ENCODE measurements at places on chromosomes 6 and 20.
A peak's percentile ranks its signal among the peaks of the same experiment; 100 is the strongest.

- DNase-seq: no peak
These were observed at the start of gene GGTLC1 for GRCh38 chr20:23988561-23988960. TSS of gene GGTLC1 (minus strand) at chr20:23988779. CDS start at chr20:23986611, 2,168 bp downstream.

- no peak for DNase-seq
These were observed 10.6 kb downstream of the REM1 start for GRCh38 chr20:31485450-31486339.

GRCh38 chr6:105872249-105872648 is 213.9 kb upstream of the PRDM1 start:
- no peak for DNase-seq

GRCh38 chr20:40286975-40287531 is 402.0 kb downstream of the MAFB start:
- DNase-seq: no peak

DNA sequence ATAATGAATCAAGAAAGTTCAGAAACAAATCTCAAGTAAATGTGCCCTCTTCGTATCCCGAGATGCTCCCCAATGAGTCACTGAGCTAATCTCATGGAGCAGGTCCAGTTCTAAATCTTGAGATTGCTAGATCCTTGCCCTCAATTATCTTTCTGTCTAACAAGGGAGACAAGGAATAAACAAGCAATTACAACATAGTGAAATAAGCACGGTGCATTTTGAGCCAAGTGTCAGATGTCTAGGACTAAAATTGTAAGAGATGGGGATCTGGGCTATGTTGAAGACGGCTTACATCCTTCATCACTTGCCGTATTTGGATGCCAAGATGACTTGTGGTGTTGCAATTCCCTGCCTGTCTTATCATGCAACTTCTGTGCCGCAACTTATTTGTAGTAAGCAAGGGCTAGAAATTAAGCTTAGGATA is 56.5 kb upstream of the ADGRF1 start:
- no peak for DNase-seq

DNA sequence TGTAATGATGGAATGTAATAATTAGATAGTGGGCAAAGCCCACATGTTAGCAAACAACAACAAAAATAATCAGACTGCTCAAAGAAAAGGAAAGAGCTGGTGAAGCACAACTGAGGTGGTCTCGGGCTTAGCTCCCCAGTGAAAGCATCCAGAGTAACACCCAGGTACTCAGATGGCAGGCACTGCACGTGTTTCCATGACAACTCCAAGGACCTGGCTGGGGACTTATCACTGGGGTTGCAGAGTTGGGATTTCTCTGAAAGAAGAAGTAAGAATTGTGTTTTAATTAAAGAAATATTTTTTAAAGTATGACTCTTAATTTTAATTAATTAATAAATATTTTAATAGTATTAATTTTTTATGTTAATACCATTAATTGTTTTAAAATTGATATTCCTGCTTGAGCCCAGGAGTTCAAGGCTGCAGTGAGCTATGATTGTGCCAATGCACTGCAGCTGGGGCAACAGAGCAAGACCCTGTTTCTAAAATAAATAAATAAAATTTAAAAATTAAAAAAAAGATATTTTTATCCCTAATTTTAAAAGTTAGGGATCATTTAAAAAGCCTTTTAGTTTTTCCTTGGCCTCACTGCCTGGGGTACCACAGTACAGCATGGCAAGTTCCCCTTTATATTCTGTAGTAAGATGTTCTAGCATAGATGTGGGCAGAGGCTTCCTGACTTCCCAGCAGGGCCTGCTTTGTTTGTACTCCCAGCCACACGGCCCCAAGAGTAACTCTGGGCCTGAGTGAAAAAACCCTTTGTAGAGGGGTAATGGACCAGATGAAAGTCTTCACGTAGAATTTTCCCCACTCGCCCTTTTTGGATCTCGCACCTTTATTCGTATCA is 42.2 kb upstream of the UST start:
- no peak for DNase-seq

GRCh38 chr6:140985679-140986275 is 1146.9 kb upstream of the GJE1 start:
- DNase-seq: no peak

DNA sequence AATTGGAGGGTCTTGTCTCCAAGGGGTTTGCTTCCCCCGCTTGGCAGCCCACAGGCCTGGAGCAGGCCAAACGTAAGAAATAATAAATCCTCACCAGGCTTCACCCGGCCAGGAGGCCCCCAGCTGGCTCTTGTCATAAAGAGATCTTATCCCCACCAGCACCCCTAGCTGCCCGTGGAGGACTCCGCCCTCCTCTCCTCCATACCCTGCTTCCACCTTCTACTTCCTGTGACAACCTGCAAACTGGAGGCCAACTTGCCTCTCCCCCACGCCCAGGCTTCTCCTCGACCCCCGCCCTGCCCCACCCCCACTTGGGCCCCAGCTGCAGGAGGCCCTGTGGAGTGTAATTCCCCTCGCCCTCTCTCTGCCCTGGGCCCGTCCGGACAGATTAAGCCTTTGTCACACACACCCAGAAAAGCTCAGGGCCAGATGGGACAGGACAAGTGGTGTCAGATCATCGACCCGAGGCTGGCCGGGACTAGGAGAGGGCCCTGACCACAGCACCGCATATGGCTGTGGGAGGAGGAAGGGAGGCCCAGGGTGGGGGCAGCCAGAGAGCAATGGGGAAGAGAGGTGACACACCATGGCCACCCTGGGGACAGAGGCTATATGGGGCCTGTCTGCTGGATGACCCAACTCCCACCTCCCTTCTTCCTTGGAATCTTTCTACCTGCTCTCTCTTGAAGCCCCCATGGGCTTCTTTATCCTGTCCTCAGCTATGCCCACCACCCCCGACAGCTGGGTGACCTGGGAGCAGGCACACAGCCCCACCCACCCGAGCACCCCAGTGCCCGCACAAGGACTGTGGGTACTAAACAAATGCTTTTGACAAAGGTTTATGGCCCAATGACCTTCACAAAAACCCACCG is 3.9 kb downstream of the NOL4L start:
- DNase-seq: no peak

DNA sequence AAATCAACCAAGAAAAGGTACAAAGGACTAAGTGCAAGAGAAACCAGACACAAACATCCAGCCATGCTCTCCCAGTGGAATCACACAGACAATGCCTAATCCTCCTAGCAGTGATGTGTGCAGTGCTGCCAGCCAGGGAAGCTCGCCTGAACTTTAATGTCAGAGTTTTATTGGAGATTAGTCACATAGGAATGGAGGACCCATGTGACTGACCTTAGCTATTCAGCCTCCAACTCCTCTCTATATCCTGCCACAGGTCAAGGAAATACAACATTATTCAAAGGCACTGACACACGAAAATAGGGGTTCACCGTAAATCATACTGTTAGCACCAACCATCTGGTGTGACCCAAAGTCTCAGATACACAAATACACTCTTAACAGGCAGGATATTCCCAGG is 684.6 kb downstream of the DOK5 start:
- DNase-seq: no peak

- no peak for DNase-seq
These were observed 45.3 kb downstream of the ZNF292 start for GRCh38 chr6:87200469-87201175.

GRCh38 chr20:52905241-52905994 is 66.7 kb upstream of the TSHZ2 start:
- DNase-seq: no peak

DNA sequence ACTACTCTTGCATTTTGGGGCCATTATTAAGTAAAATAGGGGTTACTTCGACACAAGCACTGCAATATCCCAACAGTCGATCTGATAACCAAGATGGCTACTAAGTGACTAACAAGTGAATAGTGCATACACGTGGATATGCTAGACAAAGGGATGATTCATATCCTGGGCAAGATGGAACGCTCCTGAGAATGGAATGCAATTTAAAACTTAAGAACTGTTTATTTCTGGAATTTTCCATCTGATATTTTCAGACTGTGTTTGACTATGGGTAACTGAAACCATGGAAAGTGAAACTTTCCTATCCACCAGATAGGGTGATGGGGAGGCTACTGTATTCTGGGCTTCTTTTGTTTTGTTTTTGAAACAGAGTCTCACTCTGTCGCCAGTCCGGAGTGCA is 66.5 kb downstream of the ILRUN start:
- DNase-seq: no peak

DNA sequence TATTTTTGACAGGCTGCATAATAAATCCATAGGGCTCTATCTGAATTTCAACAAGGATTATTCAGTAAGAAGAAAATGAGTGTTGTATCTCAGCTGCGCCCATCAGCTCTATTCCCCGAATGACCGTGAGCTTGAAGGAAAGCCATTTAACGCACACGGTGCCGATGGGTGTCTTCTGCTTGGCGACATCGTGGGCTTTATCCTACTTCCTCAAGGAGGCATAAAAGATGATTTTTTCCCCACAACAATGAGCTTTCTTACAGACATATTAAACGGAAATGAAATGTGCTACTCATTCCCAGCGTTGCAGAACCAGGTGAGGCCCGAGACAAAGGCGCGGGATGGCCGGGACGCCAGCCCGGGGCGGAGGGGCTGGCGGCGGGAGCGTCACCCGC is 710 bp downstream of the DYNLT1 start:
- DNase-seq: no peak

DNA sequence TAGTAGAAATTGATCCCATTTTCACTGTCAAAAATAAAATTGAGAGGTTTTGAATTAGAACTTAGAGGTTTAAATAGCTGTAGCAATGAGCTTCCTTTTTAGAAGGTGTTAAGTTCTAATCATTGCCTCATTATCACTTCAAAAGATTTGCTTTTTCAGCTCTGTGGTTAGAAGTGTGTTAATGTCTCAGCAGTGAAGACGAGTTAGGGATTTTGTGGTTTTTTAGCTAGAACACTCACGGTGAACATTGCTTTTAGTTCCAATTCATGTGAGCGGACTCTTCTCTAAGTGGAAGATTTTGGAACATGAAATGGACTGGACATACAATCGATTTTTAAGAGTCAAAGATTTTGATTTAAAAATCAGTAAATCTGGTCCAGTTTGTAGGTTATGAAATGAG is 12.7 kb upstream of the IFNGR1 start:
- DNase-seq: no peak

- DNase-seq: no peak
These were observed 419.9 kb downstream of the HAO1 start for GRCh38 chr20:7520361-7520760.

- no peak for DNase-seq
These were observed 85.8 kb upstream of the PREP start for GRCh38 chr6:105488516-105489215.

DNA sequence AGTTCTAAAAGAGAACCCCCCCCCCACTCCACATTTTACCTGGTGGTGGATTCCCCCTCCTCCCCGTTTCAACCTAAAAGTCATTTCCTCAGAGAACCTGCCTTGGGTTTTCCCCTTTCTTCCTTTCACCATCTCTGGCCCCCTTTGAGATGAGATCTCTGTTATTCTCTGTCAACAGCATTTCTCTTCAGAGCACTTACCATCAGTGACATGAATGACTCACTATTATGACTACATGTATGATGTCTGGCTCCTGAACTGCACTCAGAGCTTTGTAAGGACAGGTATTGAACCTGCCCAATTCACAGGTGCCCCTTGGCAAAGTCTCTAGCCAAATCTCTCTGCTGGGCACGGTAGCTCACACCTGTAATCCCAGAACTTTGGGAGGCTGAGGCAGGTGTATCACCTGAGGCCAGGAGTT is 61.4 kb upstream of the JARID2 start:
- DNase-seq: no peak

- DNase-seq: no peak
These were observed 62.0 kb downstream of the TRIM38 start for GRCh38 chr6:26024651-26025046.

- DNase-seq: no peak
These were observed 22.6 kb upstream of the CHMP4B start for GRCh38 chr20:33788351-33789049.

- peak; percentile 35 for DNase-seq
These were observed 13.3 kb downstream of the IRF4 start for GRCh38 chr6:404685-405423.

GRCh38 chr6:30840935-30841643 is 43.2 kb upstream of the DDR1 start:
- no peak for DNase-seq

DNA sequence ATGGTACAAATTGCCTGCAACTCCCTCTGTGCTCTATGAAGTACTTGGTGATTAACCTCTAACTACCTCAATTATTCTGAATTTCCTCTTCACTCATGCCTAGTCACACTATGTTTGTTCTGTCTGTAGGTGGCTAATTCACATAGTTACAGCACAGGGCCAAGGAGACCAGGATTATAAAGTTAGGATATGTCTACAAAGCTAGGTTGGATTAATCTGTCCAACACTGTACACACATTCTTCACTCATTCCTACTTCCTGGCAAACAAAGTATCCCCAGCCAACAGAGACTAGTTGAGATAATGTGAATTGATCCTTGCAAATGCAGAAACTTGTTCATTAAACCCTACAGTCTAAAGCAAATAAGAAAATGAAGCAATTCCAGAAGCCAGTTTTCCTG is 269.8 kb downstream of the HACE1 start:
- no peak for DNase-seq

DNA sequence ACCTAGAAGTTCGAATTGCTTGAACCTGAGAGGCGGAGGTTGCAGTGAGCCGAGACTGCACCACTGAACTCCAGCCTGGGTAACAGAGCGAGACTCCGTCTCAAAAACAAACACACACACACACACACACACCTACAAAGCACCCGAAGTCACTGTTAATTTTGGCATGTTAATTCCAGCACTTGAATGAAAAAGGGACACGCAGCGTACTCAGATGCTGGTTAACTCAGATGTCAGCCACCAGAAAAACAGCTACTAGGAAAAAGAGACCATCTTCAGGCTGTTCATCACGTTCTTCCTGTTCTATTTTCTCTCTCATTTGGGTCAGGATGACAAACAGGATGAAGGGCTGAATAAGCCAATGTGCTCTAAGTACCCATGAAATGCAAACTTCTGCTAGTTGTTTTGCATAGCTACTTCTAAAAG is 46.9 kb downstream of the BLOC1S5 start:
- DNase-seq: no peak

DNA sequence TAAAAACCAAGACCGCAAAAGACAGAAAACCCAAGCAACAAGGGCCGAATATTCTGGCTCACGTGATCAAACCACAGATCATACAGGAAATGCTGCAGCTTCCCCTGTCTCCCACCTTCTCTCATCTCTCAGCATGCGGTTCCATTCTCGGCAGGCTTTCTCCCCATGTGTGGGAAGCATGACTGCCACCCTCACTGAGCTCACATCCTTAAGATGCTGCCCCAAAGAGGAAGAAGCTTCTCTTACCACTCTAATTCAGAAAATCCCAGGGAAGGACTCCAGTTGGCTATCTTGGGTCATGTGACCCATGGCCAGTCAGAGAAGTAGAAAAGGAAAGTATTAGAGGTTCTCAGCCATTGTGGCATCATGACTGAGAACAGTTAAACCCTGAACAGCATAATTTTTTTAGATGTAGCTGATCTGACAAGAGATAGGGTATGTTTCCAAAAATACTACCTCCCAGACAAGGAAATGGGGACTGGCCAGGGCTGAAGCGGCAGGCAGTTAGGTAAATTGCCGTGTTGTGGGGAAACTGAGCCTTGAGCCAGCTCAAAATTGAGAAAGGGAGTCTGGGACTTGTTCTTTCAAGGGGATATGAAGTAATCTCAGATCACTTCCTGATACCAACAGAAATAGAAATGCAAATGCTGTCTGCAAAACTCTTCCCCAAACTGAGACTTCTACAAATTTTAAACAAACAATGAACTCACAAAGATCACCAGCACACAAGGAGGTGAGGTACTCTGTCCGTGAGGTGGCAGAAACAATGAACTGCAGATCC is 37.1 kb upstream of the GRM4 start:
- DNase-seq: peak; percentile 49

GRCh38 chr6:148671085-148671484 is 75.7 kb upstream of the UST start:
- DNase-seq: no peak

Data from activated CD4-positive, CD25-positive, alpha-beta regulatory T cell treated with anti-CD3 and anti-CD28 coated beads, Interleukin-2, amount 50 U/mL, for 72 hours (primary cell).